ENCODE measurements at places on chromosomes 1 and 21.

GRCh38 chr1:221824025-221824424 is 82.1 kb upstream of the DUSP10 start:
- no peak for DNase-seq

- no peak for DNase-seq
Measured at GRCh38 chr1:109578947-109579443, 30.6 kb downstream of the GNAI3 start.

DNA sequence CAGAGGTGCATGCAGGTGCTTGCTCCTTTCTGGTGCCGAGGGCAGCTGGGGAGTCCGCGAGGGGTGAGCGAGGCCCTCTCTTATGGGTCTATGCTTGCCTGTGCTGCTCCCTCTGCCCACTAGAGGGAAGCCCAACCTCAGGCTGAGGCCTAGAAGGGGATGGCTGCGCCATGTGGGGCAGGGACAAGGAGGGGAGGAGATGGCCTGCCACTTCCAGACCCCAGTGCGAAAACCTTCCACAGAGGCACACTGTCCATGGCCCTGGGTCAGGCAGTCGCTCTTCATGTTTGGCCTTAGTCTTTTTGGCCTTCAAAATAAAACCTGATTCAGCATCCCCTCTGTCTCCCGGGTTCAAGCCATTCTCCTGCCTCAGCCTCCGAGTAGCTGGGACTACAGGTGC is 14.0 kb downstream of the RHBG start:
- no peak for DNase-seq

GRCh38 chr1:185317886-185318310 is 855 bp upstream of the IVNS1ABP start:
- no peak for DNase-seq

- peak; percentile 83 for DNase-seq
Measured at GRCh38 chr21:31335957-31336738, 7.9 kb downstream of the TIAM1 start.

GRCh38 chr1:218965821-218966220 is 207.9 kb upstream of the LYPLAL1 start:
- no peak for DNase-seq
